Psoas muscle (tissue), 8 donors: ENCODE measurements at places on chromosomes 3 and 15. TPM values are rescaled to one million over a fixed set of nuclear protein-coding genes. Genes with fewer than 3 reads are reported as not detected.

The GP9 gene
- polyA plus RNA-seq = 0.09 TPM

The TM4SF18 gene
- polyA plus RNA-seq = 2.7 TPM

The SEMA3G gene
- polyA plus RNA-seq = 8.8 TPM

The GPR62 gene
- 0.07 TPM for polyA plus RNA-seq
